ENCODE measurements at places on chromosomes 4 and X.
A peak's percentile ranks its signal among the peaks of the same experiment; 100 is the strongest.

GRCh38 chr4:98341309-98341708, 80.1 kb downstream of the RAP1GDS1 start:
- DNase-seq: peak; percentile 67

DNA sequence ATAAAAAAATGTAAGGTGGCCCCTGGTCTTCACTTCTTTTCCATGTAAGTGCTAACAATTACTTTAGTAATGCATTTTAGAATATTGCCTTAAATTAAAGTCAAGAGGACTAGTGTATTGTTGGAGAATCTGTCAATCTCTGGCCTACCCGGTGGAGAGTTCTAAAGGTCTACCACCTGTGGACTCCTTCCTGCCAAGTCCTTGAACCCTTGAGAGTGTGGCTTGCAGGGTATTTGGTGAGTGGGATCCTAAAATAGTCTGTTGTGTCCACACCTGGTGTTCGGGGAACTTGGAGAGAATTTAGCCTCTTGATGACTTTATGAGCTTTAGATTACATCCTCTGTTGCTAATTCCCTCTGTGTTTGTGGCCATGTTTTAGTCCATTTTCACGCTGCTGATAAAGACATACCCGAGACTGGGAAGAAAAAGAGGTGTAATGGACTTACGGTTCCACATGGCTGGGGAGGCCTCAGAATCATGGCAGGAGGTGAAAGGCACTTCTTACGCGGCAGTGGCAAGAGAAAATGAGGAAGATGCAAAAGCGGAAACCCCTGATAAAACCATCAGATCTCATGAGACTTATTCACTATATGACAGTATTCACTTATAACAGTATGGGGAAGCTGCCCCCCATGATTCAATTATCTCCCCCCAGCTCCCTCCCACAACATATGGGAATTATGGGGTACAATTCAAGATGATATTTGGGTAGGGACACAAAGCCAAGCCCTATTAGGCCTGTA, 23.8 kb downstream of the DDIT4L start:
- no peak for DNase-seq

- DNase-seq: no peak
Measured at GRCh38 chr4:129189630-129190029, 93.7 kb downstream of the C4orf33 start.

GRCh38 chrX:67651437-67652142, 107.8 kb downstream of the AR start:
- DNase-seq: no peak

GRCh38 chr4:98572697-98573096, 85.7 kb downstream of the TSPAN5 start:
- no peak for DNase-seq

DNA sequence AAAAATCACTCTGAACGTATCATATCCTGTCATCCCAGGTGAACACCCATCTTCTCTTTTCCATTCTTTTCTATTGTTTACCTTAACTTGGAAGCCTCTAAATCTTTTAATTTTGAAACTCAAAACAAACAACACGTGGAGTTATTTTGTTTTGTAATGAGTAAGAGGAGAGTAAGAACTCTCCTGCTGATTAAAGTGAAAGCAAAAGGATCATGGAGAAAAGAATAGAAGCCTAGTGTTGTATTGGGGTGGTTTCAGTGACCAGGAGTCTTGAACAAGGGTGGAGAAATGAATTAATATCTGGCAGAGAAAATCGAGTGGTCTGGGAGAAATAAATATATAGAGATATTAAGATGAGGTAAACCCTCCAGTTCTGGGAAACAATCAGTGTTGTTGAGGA, 237.4 kb upstream of the UGT8 start:
- no peak for DNase-seq

DNA sequence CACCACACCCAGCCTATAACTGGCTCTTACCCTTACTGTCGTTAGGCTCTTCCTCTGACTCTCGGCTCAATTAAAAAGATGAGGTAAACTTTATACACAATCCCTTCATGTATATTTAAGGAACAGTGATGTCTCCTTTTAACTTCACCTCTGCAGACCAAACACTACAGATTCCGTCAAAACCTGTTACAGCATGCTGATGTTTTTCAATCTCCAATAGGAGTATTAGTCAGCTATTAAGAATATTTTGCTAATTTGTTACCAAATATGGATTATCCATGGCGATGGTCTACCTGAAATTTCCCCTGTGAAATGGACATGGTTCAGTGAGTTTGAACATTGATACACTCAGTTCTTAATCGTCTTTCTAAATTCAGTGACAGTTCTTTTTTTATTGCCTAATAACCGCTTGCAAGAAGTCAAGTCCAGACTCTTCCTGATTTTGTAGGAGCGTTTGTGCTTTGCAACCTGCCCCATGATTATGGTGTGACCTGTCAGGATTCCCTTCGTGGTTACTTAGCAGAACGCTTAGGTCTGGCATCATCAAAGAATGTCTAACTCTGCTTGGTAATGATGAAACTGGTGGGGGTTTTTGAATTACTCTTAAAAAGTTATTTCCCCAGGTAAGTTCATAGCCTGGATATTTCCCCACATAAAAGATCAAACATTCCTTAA, 72.2 kb upstream of the STOX2 start:
- DNase-seq: no peak

DNA sequence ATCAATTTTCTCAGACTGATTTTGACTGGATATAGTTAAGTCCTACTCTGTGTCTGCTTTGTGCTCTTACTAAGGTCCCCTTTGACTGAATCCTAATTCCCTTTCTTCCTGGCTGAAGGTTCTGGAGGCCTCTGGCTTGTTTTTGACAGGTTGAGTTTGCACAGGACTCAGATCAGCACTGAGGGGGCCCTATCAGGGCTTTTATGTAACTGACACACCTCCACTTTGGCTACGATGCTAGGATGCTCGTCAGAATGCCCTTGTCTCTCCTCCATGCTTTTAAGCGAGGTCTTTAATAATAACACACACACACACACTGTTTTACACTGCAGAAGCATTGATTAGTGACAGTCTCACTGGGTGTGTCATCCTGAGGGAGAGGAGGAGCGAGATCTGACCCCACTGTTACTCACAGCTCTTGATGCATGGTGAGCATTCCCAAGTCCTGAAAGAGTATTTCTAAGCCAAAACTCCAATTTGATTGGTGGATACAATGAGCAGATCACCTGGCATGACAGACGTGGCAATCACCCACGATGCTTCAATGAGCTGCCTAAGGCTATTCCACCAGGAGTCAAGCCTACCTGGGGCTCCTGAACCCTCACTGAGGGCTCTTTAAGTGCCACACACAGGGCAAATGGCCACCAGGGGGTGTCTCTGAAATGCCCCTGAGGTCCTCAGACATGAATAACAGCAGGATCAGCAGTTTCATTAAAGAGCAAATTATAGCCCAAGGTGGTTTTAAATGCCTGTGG, 130.4 kb upstream of the CPEB2 start:
- DNase-seq: no peak

- peak; percentile 39 for DNase-seq
Measured at GRCh38 chrX:57905141-57905540, 5.1 kb downstream of the ZXDA start.

- DNase-seq: peak; percentile 88
Measured at GRCh38 chrX:133645977-133646718, 230.9 kb upstream of the GPC4 start.

DNA sequence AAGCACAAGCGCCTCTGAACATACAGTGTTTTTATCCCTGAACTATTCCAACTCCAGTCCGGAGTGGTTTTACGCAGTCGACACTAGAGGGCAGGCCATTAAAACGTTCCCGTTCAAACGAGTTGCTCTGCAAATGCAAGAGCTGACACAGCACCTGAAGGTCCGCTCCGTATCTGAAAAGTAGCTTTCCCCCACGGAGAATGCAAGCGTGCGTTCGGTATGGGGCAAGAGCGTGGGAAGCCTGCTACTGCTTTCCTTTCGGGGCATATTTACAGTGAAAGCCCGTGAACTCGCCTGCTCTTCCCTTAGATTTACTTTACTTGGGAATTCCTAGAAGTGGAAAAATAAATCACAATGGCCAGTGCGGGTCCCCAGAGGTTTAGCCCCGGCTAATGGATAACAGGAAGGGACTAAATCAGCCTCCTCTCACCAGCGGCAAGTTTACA, 190.8 kb downstream of the TSPAN5 start:
- DNase-seq: peak; percentile 96

- no peak for DNase-seq
Measured at GRCh38 chrX:96994093-96994492, 110.4 kb downstream of the RPA4 start.

DNA sequence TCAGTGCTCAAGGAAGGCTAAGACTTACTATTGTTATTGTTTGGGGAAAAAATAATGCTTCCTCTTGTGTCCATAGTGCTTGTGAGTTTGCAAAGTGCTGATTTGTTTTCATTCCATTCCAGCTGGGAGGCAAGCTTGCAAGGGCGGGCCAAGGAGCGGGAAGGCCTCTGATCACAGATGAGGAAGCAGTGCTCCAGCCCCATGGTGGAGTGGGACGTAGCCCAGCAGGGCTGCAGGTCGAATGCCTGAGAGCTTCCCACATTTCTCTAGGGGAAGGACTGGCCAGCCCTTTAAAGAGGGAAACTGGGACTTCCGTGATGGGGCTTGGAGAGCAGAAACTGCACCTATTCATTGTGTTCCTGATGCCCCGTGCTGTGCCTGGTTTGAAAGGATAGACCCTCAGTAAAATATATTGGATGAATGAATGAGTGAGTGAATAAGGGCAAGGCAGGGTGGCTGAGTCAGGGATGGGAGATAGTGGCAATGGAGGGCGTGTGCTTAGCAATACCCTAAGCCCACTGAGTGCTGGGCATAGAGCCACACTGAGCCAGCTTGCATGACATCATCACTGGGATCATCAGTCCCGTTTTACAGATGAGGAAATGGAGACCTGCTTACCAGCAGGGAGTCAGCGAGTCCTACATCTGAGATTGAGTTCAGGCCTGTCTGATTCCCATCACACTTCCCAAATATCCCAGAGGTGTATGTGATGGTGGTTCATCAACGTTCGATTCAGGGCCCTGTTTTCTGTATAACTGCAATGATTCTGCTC, 17.9 kb upstream of the NSG1 start:
- DNase-seq: no peak

GRCh38 chrX:77564823-77565222, 117.6 kb downstream of the FGF16 start:
- peak; percentile 32 for DNase-seq

GRCh38 chr4:182137343-182137742, 105.9 kb upstream of the TENM3 start:
- peak; percentile 14 for DNase-seq

DNA sequence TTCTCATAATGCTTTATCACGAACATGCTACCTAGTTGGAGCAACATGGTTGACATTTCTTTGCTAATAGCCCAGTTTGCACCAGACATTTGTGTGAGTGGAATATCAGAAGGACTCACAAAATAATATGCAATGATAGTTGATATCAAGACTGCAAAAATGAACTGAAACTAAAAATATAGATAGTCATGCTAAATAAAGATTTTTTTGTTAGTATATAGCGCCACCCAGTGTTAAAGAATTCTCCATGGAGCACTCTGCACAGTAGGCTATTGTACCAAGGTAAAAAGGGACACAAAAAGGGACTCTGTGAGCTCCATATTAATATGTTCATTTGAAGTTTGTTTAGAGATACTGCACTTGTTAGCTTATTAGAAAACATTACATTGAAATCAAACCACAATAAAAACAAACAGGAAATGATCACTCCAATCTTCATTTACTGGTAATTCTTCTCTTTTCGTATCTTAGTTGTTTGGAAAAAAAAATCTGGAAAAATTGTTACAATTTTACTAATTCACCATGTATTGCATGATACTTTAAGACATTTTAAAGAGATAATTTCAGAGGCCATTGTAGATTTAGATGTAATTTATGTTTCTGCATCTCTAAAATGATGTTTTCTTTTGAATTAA, 1509.6 kb downstream of the ADGRL3 start:
- DNase-seq: peak; percentile 10

DNA sequence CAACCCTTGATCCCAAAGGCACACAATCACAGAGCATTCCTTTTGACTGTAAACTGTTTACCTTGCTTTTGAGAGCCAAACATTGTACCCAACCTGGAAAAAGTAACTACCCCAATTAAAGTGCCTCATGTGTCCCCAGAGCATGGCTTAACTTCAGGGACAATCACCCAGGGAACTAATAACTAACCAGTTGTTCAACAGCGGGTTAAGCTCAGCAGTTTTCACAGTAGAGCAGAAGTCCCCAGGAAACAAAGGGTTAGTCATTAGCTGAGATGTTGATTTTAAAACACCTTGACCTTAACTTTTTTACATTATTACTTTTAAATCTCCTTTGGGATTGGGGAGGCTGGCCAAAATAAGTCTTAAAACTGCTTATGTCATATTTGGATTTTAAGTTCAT, 94.8 kb downstream of the RELL1 start:
- no peak for DNase-seq

GRCh38 chrX:141652286-141652685, 46.3 kb downstream of the SPANXD start:
- no peak for DNase-seq

GRCh38 chr4:133910165-133910564, 291.4 kb downstream of the PABPC4L start:
- DNase-seq: no peak

Measured in iris pigment epithelial cell (primary cell).